ENCODE measurements at places on chromosomes 4 and X. TPM values are rescaled to one million over a fixed set of nuclear protein-coding genes. Genes with fewer than 3 reads are reported as not detected.

PSAPL1 gene
- total RNA-seq: not detected

DNA sequence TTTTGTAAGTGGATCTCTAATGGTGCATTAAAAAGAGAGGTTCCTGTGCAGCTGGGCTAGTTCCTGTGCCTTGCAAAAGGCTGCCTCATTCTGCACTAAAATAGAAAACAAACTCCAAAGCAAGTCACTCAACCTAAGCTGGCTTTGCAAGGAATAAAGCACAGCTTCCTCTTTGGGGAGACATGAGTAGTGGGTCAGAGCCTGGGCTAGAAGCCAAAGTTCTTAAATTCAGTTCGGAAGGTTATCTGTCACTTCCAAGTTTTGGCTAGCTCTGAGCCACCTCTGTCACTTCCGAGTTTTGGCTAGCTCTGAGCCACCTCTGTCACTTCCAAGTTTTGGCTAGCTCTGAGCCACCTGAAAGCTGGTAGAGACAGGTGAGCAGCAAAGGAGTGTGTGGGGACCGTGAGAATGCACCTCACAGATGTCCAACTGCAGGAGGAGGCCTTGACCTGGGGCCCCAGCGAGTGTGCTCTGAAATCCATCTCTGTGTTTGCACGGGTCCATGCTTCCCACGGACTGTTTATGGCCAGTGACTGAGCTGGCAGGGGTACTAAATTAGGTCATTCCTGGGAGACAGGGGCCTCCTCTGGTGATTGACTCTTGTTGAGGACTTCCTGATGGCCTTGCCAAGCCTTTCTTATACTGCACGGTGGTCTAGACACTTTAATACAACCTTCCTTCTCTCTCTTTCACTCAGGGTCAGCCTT lies 36.4 kb upstream of the MAMLD1 start:
- DNase-seq: no peak

DNA sequence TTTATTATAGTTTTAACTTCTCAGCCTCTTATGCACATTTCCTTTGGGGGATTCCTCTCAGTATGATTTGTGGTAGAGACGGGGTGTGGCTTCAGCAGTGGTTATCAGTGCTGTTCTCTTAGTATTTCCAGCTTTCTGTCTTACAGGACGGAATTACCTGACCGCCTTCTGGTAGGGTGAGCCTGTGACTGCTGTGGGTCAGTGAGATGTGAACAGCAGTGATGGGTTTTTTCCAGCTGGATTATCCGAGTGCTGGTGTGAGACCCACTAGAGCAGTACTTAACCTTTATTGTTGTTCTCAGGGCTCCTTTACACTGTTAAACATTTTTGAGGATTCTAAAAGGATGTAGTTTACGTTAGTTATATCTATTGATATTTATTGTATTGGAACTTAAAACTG lies 135.2 kb downstream of the SLIT2 start:
- no peak for DNase-seq

DNA sequence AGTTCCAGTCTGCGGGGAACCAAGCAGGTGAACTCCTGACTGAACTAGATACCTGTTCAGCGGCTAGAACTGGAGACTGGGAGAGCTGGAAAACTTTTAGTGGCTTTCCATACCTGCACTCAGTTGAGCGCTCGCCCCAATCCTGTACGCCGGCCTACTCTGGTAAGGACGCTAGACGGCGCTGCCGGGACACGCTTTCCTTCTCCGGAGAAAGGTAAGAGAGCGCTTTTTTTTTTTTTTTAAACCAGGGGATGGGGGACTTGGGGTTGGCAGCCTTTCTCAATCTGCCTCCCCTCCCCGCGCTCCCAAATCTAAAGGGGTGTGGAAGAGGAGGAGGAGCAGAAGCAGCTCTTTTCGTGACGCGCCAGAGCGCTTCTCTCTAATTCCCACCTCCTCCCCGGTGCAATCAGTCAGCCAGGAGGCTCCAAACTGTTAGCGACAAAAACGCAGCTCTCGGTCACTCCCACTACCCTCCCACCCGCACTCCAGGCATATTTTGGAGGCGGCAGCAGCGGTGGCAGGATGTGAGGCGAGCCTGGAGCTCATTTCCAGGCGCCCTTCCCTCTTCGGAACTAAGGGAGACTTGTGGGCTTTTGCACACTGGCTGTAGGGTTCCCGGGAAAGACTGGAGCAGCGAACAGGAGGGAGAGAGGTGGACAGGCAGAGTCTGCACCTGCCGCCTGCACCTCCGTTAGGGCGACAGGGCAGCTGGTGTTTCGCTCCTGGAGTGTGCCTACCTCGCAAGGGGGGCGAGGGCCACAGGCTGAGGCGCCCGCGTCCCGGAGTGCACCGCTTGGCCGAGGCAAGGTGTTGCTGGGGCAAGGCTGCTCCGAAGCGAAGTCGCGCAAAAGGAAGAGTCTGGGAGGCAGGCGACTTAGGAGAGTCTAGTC lies at the start of gene IL1RAPL2:
Gene IL1RAPL2, plus strand, starts transcription at position 409 of the 890 bp plus-strand sequence.
- peak; percentile 55 for DNase-seq

Data from activated CD4-positive, alpha-beta T cell treated with anti-CD3 and anti-CD28 coated beads, Interleukin-2, amount 10 ng/mL, durations not matched to agents 24 days and 14 days (primary cell).